Glutamatergic neuron (in vitro differentiated cells): ENCODE measurements at places on chromosomes 7 and 10.

DNA sequence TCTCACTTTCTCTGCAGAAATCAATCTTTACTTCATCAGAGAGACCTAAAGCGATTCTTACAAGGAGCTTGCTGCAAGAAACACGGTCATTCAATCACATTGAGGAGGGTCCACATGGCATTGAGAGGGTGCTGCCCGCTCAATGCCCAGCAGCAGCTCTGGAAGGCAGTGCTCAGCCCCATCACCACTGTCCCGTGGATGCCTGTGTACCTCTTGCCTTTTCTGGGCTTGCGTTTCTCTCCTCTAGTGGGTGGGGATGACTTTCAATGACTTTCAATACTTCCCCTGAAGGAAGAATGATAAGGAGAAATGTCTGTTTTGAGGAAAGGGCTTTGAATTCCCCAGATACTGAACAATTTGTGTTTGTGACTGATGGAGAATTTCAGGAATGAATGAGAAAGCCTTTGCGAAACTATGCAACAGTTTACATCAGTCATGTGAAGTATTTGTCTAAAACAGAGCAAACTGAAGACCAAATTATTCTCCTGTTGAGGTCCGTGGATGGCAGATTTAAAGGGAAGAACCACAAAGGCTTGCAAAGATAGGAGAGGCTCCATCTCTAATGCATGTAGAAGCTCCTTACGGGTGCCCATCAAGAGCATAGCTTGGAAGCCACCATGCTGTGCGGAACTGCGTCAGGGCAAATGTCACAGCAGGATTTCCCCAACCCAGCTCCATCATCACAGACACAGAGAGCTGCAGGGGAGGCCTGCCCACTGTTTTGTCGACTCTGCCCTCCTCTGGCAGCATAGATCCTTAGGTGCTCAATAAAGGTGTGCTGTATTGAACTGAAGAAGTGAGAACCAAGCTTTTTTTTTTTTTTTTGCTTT is 6.6 kb upstream of the ZNF22 start:
- peaks cover 22% of the 10 kb centered on the region for H3K4me1 ChIP-seq
- peaks cover 16% of the 10 kb centered on the region for H3K36me3 ChIP-seq
- DNase-seq = no peak
- no peak overlapping the region for H3K4me3 ChIP-seq

DNA sequence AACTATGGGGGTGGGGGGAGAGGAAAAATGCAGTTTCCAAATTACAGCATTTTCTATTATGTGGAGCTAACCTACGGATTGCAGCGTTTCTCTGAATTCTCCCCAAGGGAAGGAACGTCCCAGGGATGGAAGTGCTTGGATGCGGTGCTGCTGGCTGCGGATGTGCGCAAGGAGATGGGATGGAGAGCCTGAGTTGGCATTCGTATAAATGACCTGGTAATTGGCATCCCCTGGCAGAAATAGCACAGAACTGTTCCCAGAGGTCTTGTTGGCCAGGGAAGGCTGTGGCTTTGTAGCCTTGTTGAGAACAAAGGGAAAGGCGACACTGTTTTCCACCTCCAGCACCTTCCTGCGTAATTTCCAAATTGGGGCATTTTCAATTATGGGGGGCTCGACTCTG is 2.7 kb downstream of the ORAI2 start:
- H3K27ac ChIP-seq = no peak overlapping the region
- peaks cover 14% of the 10 kb centered on the region for H3K4me1 ChIP-seq
- no peak for DNase-seq

- no peaks in the 10 kb centered on the region for H3K36me3 ChIP-seq
- no peaks in the 10 kb centered on the region for H3K4me1 ChIP-seq
- no peak for DNase-seq
- H3K27ac ChIP-seq = no peak overlapping the region
Measured at GRCh38 chr7:35571611-35572240, 123.2 kb downstream of the HERPUD2 start.

DNA sequence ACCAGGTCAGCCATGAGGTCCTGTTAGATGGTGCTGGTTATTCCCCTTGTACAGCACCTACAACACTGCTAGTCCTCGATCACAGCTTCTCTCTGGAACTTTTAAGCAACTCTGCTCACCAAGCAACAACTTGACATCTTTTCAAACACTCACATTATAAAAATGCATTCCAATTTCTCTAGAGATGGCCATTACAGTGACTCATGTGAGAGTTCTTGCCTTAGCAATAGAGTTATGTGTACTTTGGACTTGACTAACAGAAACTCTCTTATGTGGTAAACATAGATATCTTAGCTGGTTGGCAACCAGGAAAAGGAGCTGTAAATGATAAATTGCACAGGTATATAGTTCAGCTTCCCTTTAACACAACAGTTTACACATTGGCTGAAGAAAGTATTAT is 122.2 kb downstream of the PDE1C start:
- no peaks in the 10 kb centered on the region for H3K4me1 ChIP-seq
- DNase-seq = no peak
- H3K36me3 ChIP-seq = peaks cover 12% of the 10 kb centered on the region

DNA sequence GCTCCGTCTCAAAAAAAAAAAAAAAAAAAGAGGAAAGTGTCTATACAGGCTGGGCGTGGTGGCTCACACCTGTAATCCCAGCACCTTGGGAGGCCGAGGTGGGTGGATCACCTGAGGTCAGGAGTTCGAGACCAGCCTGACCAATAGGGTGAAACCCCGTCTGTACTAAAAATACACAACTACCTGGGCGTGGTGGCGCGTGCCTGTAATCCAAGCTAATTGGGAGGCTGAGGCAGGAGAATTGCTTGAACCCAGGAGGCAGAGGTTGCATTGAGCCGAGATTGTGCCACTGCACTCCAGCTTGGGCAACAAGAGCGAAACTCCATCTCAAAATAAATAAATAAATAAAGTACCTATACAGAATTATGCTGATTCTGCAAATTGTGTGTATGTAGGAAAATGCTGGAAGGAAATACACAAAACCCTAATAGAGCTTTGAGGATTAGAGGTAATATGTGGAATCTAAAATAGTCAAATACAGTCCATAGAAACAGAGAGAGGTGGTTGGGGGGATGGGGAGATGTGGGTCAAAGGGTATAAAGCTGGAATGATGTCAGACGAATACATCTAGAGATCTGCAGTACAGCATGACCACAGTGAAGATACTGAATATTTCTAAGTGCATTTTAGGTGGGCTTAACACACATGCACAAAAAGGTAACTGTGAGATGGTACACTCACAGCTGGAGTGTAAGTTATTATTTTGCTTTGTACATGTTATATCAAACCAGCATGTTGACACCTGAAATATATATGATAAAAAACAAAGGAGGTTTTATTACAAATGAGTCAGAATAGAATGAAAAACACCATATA is 174.5 kb upstream of the KLF14 start:
- H3K36me3 ChIP-seq = no peaks in the 10 kb centered on the region
- peaks cover 11% of the 10 kb centered on the region for H3K4me1 ChIP-seq
- H3K27me3 ChIP-seq = peaks cover 1% of the 10 kb centered on the region
- no peak for DNase-seq

DNA sequence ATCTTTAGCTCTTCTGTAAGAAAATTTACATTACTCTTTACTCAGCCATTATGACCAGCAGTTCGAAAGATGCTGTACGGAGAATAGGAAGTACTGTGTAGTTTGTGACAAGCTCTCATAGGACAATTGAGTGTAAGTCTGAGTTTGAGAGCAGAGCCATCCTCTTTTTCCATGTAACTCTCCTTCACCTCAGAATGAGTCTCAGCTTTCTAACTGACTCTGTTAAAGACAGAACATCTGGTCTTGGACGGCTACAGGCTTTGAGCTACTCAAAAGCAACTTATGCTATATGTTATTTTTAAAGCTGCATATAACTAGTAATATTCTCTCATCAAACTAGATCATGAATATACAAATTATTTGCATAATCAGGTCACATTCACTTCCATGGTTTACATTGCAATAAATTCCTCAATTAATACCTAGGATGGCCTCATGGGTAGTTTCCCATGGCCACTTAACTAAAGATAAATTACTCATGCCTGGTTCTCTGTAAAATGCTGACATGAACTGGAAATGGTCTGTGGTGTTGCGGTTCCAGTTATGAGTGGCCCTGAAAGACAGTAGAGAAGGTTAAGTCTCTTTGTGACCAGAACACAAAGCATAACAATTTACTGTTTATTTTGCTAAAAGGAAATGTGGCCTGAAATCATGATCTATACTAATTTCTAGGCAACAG is 358.7 kb downstream of the PHF14 start:
- DNase-seq = no peak
- no peak overlapping the region for H3K27ac ChIP-seq
- no peaks in the 10 kb centered on the region for H3K36me3 ChIP-seq
- H3K4me3 ChIP-seq = no peak overlapping the region
- peaks cover 23% of the 10 kb centered on the region for H3K4me1 ChIP-seq

- H3K4me3 ChIP-seq = no peak overlapping the region
- peaks cover 14% of the 10 kb centered on the region for H3K4me1 ChIP-seq
- no peaks in the 10 kb centered on the region for H3K27me3 ChIP-seq
- H3K36me3 ChIP-seq = no peaks in the 10 kb centered on the region
Measured at GRCh38 chr7:36686499-36686898, 37.8 kb downstream of the AOAH start.

DNA sequence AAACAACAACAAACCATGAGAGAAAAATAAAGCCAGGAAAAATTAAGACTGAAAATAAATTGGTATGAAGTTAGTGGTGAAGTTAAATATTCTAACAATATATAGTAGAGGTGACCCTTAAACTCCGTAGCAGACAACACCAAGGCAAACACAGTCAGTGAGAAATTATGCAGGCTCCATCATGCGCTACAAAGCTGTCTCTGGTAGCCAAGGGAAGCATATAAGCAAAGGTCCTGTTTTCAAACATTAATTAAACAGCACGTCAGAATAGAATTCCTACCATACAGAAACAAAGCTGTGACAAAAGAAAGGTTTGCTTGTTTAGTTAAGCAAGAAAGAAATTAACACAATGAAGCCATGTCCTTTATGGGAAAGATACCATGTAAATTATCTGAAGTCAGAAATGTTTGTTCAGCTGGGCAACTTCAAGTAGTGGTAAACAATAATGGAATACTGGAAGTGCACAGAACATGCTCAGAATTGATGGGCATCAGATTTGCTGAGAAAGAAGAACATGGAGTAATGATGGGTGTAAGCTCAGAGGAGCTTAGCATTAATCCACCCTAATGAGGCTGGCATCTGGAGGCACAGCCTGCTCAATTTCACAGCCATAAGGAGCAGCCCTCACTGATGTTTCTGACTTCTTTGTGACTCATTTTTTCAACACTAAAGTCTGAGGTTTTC is 75.7 kb downstream of the IGF2BP3 start:
- H3K4me3 ChIP-seq = no peak overlapping the region
- no peak for DNase-seq
- H3K27ac ChIP-seq = peak overlapping the region; percentile 95
- no peaks in the 10 kb centered on the region for H3K36me3 ChIP-seq

DNA sequence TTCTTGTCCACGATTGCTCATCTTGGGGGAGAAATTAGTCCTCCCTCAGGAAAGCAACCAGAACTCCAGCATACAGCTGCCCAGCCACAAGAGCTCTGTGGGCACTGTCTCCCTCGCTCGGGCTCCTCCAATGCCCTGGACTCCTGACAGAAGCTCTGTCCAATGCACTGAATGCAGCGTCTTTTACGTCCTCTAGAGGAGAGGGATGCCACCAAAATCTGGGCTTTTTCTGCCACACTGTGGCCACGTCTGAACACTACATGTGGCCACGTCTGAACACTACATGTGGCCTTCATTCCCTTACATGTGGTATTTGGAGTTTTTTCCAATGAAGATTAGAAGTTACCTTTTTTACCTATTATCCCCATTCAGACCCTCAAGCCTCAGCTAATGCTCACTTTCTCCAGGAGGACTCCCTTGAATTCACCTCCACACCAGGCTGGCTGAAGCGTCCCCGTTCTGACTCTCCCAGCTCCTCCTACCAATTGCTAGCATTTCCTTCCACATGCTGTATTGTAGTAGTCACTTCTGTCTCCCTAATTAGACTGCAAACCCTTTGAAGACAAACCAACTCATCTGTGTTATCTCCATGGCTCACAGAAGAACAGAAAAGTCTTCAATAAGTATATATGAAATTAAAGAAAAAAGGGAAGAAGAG is 134.3 kb upstream of the PDE1C start:
- H3K4me1 ChIP-seq = peaks cover under 1% of the 10 kb centered on the region
- peaks cover 7% of the 10 kb centered on the region for H3K27me3 ChIP-seq
- H3K36me3 ChIP-seq = no peaks in the 10 kb centered on the region
- H3K4me3 ChIP-seq = no peak overlapping the region
- DNase-seq = peak; percentile 75
